Esophagus muscularis mucosa (tissue), 4 donors: ENCODE measurements at places on chromosomes 11 and 22. TPM values are rescaled to one million over a fixed set of nuclear protein-coding genes. Genes with fewer than 3 reads are reported as not detected.

Gene C22orf31
- total RNA-seq, result not detected

DNA sequence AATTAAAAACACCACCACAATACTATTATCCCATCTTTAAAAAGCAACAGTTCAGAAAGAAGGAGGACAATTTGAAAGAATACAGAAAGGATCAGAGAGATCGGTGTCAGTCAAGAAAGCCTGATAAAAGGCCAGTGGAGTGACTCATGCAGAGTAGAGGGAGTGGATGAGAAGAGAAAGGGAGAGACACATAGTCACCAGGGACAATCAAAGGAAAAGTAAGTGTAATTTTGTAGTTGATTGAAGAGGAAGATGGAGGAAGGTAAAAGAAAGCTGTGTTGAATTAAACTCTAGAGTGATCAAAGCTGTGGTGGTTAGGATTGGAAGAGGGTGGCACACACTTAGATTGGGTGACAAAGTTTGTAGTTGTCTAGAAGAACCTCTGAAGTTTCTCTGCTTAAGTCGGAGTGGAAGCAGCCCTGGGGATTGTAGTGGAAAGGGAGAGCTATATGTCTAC, 14.1 kb downstream of the SPECC1L start:
- DNase-seq, result no peak
- H3K36me3 ChIP-seq, result no peaks in the 10 kb centered on the region
- H3K4me3 ChIP-seq, result no peak overlapping the region
- no peaks in the 10 kb centered on the region for H3K27me3 ChIP-seq
- peak overlapping the region; percentile 72 for H3K27ac ChIP-seq

DNA sequence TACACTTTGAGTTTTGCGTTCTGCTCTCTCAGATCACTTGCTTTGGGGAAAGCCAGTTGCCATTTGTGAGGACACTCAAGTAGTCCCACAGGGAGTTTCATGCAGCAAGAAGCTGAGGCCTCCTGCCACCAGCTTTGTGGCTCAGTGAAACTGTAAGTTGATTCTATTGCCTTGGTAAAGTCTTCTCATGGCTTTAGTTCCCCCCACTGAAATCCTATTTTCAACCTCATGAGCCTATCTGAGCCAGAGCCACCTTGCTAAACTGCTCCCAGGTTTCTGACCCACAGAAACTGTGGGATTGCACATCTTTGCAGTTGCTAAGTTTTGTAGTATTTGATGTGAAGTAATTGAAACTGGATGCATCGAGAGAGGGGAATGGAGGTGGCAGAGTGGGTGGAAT, 85.4 kb upstream of the TOP3B start:
- H3K4me3 ChIP-seq, result no peak overlapping the region
- no peak overlapping the region for H3K27ac ChIP-seq
- H3K36me3 ChIP-seq, result no peaks in the 10 kb centered on the region
- H3K4me1 ChIP-seq, result no peaks in the 10 kb centered on the region
- DNase-seq, result peak; percentile 74

- peaks cover 8% of the 10 kb centered on the region for H3K4me1 ChIP-seq
- H3K27me3 ChIP-seq, result no peaks in the 10 kb centered on the region
- DNase-seq, result no peak
- H3K27ac ChIP-seq, result no peak overlapping the region
- H3K4me3 ChIP-seq, result no peak overlapping the region
These were observed 331.9 kb upstream of the NARS2 start for GRCh38 chr11:78906566-78906965.

- no peaks in the 10 kb centered on the region for H3K27me3 ChIP-seq
- H3K27ac ChIP-seq, result no peak overlapping the region
- H3K36me3 ChIP-seq, result no peaks in the 10 kb centered on the region
- no peak for DNase-seq
These were observed 216.4 kb downstream of the GRM5 start for GRCh38 chr11:88849368-88849767.

Gene ESAM
- total RNA-seq, result 48.9 TPM

DNA sequence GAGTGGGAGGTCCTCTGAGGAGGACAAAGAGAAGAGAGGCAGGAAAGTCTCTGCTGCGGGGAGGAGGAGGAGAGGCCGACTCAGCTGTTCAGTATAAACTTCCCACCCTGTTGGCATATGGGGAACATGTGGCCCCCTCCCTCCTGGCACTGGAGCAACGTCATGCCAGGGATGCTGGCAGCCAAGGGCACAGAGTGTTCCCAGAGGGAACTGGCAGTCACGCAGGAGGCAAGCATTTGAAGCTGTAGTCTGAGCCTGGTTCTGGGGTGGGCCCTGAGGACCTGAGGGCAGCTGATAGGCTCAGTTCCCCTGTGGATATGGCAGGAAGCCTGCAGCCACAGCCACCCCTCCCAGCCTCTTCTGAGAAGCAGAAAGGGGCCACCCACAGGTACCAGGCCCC, 67.1 kb upstream of the TSPAN18 start:
- DNase-seq, result no peak
- H3K27me3 ChIP-seq, result no peaks in the 10 kb centered on the region
- H3K4me3 ChIP-seq, result no peak overlapping the region
- H3K27ac ChIP-seq, result no peak overlapping the region

DNA sequence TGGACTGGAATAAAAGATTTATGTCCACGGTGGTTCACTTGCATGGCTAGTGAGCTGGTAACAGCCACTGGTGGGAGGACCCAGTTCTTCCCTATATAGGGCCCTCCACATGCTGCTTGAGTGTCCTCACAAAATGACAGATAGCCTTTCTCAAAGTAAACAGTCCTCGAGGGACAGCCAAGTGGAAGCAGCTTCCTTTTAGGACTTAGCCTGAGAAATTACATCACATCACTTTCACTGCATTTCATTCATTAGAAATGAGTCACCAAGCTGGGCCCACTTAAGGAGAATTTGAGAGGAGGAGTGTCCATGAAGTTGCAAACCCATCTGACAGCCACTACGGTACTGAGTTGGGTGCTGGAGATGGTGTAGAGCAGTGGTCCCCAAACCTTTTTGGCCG, 7.0 kb downstream of the ISX start:
- no peak overlapping the region for H3K27ac ChIP-seq
- DNase-seq, result no peak
- H3K36me3 ChIP-seq, result no peaks in the 10 kb centered on the region
- no peaks in the 10 kb centered on the region for H3K4me1 ChIP-seq

- H3K27ac ChIP-seq, result no peak overlapping the region
- no peaks in the 10 kb centered on the region for H3K27me3 ChIP-seq
- H3K4me1 ChIP-seq, result peaks cover 5% of the 10 kb centered on the region
- H3K4me3 ChIP-seq, result no peak overlapping the region
- peaks cover 96% of the 10 kb centered on the region for H3K36me3 ChIP-seq
These were observed 71.3 kb downstream of the MED15 start for GRCh38 chr22:20578707-20579106.

Gene JAML
- total RNA-seq, result 1.2 TPM

Gene CYB5R2
- total RNA-seq, result 2.5 TPM

DNA sequence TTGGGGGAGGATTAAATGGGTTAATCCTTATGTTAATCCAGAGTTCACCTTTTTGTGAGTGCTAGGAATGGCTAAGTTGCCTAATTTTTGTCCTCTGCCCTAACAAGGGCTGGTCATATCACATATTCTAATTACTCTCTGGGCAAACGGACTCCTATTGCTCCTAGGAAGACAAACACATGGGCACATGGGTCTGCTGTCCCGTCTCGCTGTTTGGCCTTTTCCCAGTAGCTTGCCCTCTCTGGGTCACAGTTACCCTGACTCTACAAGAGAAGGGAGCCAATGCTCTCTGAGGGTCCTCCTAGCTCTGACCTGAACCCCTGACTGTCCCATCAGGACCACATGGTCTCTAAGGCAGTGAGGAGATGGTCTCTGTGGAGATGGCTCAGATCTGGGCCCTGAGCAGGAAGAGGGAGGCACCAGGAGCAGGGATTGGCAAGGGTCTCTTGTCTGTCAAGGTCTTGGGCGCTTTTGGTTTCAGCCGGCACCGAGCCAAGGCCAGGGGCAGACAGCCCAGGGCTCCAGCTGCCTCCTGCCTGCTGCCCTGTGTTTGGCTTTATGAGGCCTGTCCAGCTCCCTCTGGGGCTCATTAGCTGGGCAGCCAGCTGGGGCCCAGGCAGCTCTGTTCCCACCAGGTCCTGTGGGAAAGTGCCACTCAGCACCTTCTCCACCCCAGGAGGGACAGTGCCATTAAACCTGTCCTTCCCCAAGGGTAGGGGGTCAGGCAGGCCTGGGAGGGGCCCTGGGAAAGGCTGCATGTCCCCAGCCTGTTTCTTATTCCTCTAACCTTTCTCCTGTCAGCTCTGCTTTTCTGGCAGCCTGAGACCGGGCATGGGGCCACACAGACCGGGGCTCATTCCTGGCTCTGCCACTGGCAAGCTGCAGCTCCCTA, 559.9 kb downstream of the MN1 start:
- peaks cover 33% of the 10 kb centered on the region for H3K4me1 ChIP-seq
- no peaks in the 10 kb centered on the region for H3K27me3 ChIP-seq
- no peak for DNase-seq
- H3K36me3 ChIP-seq, result no peaks in the 10 kb centered on the region

DNA sequence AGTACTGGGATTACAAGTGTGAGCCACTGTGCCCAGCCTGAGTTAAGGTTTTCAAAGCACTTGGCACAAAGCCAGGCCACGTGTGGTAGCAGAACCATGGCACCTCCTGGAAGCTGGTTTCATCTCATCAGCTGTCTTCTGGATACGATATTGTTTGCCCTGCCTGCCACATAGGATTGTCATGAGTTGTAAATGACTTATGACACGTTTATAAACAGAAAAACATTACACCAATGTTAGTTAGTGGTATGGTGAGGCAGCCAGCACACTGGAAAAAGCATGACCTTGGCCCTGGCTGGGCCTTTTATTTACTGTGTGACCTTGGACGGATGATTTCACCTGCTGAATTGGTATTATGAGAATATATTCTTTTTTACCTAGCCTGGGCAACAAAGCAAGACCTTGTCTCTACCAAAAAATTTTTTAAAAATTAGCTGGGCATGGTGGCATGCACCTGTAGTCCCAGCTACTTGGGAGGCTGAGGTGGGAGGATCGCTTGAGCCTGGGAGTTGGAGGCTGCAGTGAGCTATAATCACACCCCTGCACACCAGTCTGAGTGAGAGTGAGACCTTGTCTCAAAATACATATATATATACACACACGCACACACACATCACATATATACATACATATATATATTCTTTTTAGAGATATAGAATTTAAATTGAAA, 24.0 kb upstream of the MYH9 start:
- H3K27me3 ChIP-seq, result no peaks in the 10 kb centered on the region
- no peaks in the 10 kb centered on the region for H3K36me3 ChIP-seq
- no peak for DNase-seq
- H3K4me3 ChIP-seq, result no peak overlapping the region
- no peak overlapping the region for H3K27ac ChIP-seq

Gene NCR3LG1
- total RNA-seq, result 2.1 TPM

- no peak overlapping the region for H3K27ac ChIP-seq
- no peaks in the 10 kb centered on the region for H3K27me3 ChIP-seq
- no peak for DNase-seq
These were observed 58.4 kb downstream of the KIF18A start for GRCh38 chr11:28049338-28050216.

DNA sequence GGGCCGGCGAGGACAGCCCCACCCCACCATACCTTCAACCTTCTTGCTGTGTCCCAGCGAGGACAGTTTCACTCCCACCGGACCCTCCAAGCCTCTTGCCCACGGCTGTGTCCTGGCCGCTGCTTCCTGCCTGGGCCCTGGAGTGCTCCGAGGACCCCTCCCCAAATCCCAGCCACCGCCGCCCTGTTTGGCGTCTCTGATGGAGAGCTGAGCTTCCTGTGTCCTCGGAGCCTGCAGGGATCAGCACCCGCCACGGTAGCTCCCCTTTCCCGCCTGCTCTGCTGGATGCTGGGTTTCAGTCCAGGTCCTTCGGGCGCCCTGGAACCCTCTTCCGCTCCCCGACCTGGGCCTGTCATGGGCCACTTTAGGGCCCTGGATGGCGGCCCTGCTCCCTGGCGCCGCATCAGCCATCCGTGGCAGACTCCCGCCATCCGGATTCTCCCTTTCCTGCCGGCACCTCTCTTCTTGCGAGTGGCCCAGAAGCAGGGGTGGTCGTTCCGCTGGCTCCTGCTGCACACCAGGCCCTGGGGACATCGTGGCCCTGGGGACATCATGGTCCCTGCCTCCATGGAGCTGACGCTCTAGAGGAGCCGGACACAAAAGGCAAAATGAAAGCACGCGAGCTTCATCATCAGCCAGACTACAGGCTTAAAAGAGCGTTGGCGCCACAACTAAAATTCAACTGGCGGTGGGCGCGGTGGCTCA, 34.3 kb upstream of the GAL start:
- no peak overlapping the region for H3K4me3 ChIP-seq
- no peaks in the 10 kb centered on the region for H3K4me1 ChIP-seq
- DNase-seq, result no peak
- no peaks in the 10 kb centered on the region for H3K36me3 ChIP-seq
- H3K27me3 ChIP-seq, result no peaks in the 10 kb centered on the region

DNA sequence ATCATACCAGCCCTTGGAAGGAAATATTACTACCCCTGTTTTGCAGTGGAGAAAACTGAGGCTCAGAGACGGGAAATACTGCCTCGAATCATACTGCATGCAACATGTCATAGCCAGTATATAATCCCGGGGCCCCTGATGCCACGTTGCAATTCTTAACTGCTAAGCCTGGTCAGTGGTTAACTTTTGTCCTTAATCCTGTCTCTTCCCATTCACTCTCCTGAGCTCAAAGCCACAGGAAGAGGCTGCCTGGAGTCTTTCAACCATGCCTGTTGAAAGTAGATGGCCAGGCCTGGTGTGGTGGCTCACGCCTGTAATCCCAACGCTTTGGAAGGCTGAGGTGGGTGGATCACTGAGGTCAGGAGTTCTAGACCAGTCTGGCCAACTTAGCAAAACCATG, 166.6 kb downstream of the MIAT start:
- no peak overlapping the region for H3K4me3 ChIP-seq
- DNase-seq, result no peak
- no peaks in the 10 kb centered on the region for H3K27me3 ChIP-seq
- no peak overlapping the region for H3K27ac ChIP-seq
- H3K36me3 ChIP-seq, result no peaks in the 10 kb centered on the region

Gene SDHD
- 112 TPM for total RNA-seq

- H3K4me3 ChIP-seq, result no peak overlapping the region
- DNase-seq, result no peak
- H3K4me1 ChIP-seq, result peaks cover 25% of the 10 kb centered on the region
- H3K36me3 ChIP-seq, result no peaks in the 10 kb centered on the region
These were observed 15.0 kb downstream of the SMIM38 start for GRCh38 chr11:69170704-69171103.
